ENCODE measurements at places on chromosomes 5 and 9.

- DNase-seq: no peak
Observed at GRCh38 chr5:171157775-171158174, 151.3 kb upstream of the TLX3 start.

- DNase-seq: peak; percentile 62
Observed at GRCh38 chr5:110288766-110289511, 437.5 kb downstream of the TMEM232 start.

DNA sequence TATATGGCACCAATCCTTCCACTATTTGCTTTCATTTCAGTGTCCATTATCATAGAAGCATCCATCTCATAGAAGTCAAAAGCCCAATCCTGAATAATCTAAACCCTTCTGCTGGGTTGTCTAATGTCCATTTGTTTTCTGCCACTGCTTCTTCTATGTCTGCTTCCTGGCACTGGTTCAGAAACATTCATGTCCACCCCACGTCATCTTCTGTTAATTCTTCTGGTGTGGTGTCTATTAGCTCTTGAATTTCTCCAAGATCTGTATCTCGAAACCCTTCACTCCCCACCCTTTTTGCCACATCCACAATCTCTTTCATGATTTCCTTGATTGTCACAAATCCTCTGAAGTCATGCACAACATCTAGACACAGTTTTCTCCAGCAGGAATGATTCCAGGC, 23.2 kb upstream of the GOLGA1 start:
- DNase-seq: no peak

- DNase-seq: no peak
Observed at GRCh38 chr9:130539420-130540223, 39.8 kb upstream of the FUBP3 start.

All from T1000 (cell line).